Testis (tissue), 5 donors: ENCODE measurements at places on chromosomes 6 and 20.

DNA sequence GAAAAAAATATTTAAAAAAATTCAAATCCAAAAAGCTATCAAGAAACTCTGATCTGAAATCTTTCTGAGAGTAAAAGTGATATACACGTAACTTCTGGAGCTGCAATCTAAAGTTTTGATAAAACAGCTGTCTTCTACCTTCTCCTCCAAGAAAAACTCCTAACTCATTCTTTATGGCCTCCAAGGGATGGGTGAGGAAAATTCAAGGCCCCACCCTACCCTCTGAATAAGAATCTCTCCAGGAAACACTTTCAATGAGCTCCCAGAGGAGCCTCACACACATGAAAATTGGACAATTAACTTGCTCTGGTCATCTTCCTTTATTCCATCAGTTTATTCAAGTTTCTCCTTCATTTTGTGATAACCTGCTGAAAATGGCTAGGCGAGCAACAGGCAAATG is 93.4 kb downstream of the FNDC1 start:
- no peak for DNase-seq

DNA sequence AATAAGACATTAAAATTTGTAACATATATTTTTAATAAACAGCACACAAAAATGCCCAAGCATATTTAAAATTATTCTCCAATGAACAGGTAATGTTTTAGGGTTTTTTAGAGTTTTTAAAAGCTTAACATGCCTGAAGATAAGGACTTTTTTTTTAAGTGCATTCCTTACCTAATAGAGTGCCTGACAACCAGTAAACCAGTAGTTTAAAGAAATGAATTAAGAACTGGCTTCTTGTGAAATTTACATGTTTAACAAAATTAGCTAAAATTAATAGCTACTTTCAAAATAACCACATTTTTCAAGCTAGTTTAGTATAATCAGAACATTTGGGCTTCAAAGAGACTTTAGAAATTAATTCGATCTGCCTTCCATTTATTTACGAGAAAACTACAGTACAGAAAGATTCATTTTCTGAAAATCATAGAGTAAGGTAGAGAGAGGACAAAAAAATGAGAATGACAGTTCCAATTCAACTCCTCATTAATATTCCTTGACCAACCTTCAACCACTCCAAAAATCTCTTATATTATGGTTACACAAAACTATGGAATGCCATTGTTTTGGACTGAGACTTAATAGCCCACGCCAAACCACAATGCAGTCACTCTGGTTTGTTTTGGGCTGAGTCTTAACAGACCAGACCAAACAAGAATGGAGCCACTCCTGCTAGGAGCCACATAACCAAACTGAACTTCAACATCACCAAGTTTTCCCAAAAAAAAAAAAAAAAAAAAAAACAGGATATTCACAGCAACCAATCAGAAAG is 5.7 kb upstream of the PLN start:
- DNase-seq = no peak

GRCh38 chr20:56900252-56900651 is 271.1 kb downstream of the TFAP2C start:
- no peak for DNase-seq

GRCh38 chr6:169852504-169853195 is 101.2 kb downstream of the ERMARD start:
- DNase-seq = peak; percentile 7

DNA sequence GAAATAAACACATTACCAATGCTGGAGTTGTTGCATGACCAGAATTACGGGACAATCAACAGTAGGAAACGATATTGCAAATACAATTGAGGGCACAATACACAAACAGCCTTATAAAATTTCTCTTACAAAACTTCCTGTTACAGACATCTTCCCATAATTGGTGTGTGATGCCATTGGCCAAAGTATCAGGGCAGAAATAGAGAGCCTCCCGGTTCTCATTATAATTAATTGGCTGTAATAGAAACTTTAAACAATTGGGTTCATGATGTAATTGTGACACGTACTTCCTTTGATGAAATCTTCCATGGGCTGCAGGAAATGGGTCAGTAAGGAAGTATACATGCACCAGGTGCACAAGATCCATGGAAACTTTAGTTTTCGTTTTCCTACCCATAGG is 40.3 kb upstream of the RALGAPA2 start:
- DNase-seq = no peak

GRCh38 chr6:33935439-33936080 is 131.8 kb upstream of the MLN start:
- DNase-seq = no peak

- no peak for DNase-seq
These were observed 18.5 kb downstream of the PLCB1 start for GRCh38 chr20:8150591-8150990.

DNA sequence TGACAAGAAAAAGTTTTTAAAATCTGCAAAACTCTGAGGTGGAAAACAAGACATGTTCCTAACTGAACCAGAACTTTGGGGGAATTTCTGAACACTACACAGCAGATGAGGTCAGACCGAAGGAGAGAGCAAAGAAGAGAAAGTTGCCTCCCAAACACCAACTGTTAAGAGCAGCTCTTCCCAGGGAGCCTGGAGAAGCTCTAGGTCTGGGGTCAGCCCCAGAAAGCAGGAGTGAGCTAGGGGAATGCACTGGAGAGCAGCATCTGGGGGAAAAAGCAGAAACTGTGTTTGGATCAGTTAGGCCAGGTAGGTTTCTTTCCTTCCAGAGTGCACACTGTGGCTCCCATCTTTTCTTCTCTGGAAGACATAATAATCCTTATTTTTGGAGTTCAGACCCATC is 41.3 kb downstream of the FKBP5 start:
- DNase-seq = no peak

DNA sequence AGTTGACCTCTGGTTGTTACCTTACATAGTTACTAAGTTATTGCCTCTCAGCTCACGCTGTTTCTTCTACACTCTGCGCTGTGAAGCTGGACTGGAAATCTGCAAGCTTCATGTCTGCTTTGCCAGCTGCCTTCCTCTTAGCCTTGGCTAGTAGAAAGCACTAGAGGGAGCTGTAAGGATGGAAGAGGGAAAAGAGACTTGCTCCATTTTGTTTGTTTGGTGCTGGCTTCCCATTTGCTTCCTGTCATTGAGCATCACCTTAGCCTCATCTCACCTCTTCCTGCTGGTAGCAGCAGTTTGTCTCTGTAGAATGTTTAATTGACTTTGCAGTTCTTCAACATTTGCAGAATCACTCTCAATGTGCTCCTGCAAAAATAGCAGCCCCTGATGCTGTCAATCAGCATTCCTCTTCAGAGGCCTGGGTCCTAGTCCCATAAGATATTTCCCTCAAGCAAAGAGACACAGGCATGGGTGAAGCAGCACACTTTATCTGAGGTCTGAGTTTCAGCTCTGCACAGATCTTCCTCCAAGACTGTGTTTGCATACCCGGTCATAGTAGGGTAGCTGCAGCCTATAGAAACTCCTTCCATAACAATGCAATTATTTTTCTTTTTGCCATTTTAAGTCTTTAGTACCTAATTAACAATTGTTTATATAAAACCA is 302.2 kb upstream of the EPHA7 start:
- peak; percentile 45 for DNase-seq

DNA sequence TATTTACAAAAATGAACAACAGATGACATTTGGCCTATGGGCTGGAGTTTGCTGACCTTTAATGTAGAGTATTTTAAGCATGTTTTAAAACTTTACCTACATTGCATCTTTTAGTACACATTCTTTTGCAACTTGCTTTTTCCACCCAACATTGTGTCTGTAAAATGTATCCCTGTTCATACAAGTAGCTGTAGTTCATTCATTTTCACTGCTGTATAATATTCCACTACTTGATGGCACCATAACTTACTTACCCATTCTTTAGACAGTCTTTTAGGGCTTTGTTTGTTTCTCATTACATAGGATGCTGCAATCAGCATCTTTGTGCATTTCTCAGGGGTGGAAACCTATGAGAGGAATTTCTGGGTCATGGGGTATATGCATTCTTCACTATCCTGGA is 115.1 kb downstream of the EYA2 start:
- DNase-seq = no peak

- DNase-seq = no peak
These were observed 14.6 kb downstream of the RTEL1 start for GRCh38 chr20:63672666-63673065.

- no peak for DNase-seq
These were observed 178.2 kb downstream of the SOX4 start for GRCh38 chr6:21771626-21772320.

DNA sequence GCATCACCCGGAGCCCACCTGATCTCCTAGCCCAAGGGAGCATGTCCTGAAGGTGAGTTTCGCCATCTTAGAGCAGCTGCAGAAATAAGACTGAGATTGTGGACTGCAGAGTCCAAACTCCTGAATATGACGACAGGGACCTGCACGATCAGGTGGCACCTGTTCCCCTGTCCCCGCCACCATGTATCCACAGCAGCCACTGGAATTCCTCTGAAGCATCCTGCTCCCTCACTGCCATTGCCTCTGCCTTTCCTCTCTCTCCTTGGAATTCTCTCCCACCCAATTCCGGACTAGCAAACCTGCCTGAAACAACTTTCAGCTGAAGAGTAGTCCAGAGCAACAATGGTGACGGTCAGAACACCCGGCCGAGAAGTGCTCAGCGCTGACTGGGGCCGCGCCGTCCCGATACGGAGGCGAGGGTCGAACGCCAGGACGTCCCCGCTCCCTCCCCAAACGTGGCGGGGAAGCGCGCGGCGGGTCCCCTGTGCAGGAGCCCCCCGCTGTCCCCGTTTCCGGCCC is 694 bp upstream of the FAM120B start:
- DNase-seq = no peak

DNA sequence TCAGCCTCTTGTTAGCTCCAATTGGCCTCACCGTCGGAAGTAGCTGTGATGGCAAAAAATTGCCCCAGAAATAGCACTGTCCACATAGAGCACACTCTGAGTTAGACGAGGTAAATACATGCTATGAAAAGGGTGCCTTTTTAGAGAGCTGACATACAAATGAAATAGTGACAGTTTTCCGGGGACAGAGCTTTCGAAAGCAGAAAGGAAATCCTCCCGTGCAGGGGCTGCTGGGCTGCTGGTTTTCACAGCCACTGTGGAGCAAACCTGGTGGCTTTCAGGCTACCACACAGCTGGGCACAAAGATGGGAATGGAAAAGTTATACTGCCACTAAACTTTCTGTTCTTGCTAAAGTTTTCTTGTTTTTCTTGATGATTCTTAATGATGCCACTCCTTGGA is 8.3 kb downstream of the SLPI start:
- DNase-seq = no peak

DNA sequence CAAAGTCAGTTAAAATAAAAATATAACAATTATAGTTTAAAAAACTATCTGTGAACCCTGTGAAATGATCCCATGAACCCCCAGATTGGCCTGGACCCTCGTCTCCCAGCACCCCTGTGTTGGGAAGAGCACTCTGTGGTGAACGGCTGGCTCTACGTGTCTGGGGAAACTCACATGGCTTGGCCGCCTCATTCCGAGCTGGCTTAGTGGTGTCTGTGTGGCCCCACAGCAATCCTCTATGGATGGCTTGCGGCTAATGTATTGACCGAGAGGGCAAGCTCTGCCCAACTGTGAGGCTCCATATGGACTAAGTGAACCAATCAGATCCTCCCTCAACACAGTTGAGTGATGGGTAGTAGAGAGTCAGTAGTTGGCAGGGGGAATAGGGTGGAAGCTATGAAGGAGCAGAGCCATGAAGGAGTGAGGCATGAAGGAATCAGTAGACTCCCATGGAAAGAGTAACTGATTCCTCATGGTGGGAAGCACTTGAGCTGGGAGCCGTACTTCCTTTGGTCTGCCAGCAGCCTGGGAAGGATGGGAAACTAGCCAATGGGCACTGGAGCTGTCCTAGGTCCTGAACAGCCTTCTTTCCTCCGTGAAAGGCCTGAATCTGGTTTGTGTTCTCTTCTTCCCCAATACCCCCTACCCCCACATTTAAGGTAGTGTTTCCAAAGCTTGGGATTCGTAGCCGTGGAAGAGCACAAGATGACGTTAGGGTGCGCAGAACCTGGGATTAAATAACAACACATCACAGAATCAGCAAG is 21.6 kb upstream of the ZNF831 start:
- no peak for DNase-seq

GRCh38 chr6:24901698-24902328 is 33.9 kb downstream of the RIPOR2 start:
- no peak for DNase-seq

DNA sequence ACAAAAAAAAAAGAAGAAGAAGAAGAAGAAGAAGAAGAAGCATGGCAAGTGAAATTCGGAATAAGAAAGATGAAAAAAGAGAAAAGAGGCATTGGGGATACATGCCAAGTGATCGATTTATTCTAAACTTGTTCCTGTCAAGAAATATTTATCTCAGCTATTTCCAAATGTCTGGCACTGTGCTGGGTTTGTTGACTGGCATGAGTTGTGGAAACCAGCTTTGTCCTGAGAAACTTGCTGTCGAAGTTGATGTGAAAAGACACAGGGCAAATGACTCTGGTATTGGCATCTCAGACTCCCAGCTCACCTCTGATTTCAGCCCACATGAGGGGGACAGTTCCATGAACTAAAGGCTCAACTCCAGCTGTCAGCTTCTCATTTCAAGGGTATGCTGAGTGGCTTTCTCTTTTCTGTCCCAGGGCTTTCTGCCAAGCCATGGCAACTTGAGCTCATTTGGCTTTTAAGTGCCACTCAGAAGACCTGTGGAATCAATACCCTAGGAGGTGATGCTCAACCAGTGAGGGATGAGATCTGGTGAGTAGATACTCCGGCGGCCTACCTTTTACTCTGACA is 253.3 kb upstream of the JAG1 start:
- no peak for DNase-seq

DNA sequence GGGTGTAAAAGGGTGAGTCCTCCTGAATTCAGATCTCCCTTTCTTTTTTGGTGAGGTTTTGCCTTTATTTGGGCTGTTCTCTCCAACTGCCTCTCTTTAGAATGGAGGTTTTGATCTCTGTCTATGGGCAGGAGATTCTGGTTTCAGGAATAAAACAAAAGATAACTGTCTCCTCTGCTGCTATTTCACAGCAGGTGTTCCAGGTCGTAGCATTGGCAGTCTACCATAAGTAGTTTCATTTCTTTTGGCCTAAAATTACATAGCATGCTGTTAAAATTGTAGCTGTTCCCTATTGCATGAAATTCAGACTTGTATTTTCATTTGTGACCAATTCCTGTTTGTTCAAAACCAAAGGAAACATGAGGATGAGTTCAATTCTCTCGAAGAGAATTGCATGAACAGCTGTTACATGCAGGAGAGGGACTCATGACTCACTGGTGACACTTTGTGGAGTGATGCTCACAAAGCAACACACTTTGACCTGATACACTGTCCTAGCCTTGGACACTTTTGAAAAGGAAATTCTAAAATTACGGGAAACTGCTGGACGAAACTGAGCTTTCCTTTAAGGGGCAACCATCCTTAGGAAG is 76.8 kb upstream of the SIRPG start:
- DNase-seq = no peak
